ENCODE measurements at places on chromosomes 2 and 18.

- no peak for DNase-seq
Observed at GRCh38 chr2:169438466-169439072, 40.7 kb upstream of the BBS5 start.

- DNase-seq, result no peak
Observed at GRCh38 chr2:175207741-175208438, 26.4 kb upstream of the ATP5MC3 start.

DNA sequence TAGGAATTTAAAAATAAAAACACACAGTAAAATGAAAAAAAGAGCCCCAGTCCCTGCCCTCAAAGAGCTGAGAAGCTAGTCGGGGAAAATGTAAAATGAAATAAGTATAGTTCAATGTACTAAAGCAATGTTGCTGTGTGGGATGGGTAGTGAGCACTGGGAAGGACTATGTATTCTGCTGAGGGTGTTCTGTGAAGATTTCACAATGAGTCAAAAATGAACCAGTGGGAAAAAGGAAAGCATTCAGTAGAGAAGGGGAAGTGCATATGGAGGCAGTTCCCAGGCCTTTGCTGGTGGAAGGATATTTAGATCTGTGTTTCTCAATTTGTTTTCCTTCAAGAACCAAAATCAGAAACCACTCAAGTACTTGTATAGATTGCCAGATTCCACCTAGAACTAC is 1094.7 kb upstream of the KLHL29 start:
- no peak for DNase-seq

GRCh38 chr2:193446967-193447366 is 1252.2 kb upstream of the TMEFF2 start:
- no peak for DNase-seq

DNA sequence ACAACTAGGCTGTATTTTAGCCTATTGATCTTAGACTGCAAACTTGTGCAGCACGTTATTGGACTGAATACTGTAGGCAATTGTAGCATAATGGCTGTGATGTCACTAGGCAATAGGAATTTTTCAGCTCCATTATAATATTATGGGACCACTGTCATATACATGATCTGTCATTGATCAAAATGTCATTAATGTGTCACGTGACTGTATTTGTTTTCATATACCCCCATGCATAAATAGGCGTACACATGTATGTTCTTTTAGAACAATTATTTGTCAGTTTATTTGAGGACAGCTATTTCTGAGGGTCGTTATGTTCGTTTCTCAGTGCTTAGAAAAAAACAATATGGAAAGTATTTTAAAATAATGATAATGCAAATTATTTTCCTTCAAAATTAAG is 111.9 kb upstream of the CDH2 start:
- DNase-seq, result no peak

DNA sequence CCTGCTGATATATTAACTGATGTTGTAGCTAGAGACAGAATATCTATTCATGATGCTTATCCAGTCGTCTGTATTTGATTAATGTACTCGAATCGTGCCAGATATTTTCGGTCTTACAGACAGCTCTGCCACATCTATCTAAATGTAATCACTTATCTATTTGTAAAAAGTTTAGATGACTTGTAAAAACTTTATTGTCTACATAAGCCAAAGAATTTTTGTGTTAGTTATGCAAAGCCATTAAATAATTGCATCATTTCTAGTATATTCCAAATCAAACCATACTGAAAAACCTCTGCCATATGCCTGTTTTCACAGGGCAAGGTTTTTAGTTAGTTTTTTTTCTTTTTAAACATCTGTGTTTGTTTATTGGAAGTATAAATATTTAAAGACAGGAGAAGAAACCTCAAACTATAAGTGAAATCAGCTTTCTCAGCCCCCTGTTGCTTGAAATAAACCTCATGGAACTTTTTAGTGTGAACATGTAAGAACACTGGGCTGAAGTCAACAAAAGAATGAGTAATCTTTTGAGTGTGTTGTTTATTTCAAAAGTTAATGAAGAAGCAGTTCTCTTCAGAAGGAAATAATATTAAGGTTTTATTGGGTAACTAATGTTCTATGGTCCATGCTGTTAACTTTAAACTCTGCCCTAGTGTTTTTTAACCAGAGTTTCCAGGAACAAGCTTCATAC is 657.6 kb upstream of the SYT4 start:
- DNase-seq, result no peak

- DNase-seq, result no peak
Observed at GRCh38 chr2:118784860-118785259, 62.6 kb downstream of the EN1 start.

GRCh38 chr2:109532728-109533076 is 81.1 kb downstream of the SEPTIN10 start:
- no peak for DNase-seq

- no peak for DNase-seq
Observed at GRCh38 chr2:168314236-168314635, 66.8 kb upstream of the STK39 start.

DNA sequence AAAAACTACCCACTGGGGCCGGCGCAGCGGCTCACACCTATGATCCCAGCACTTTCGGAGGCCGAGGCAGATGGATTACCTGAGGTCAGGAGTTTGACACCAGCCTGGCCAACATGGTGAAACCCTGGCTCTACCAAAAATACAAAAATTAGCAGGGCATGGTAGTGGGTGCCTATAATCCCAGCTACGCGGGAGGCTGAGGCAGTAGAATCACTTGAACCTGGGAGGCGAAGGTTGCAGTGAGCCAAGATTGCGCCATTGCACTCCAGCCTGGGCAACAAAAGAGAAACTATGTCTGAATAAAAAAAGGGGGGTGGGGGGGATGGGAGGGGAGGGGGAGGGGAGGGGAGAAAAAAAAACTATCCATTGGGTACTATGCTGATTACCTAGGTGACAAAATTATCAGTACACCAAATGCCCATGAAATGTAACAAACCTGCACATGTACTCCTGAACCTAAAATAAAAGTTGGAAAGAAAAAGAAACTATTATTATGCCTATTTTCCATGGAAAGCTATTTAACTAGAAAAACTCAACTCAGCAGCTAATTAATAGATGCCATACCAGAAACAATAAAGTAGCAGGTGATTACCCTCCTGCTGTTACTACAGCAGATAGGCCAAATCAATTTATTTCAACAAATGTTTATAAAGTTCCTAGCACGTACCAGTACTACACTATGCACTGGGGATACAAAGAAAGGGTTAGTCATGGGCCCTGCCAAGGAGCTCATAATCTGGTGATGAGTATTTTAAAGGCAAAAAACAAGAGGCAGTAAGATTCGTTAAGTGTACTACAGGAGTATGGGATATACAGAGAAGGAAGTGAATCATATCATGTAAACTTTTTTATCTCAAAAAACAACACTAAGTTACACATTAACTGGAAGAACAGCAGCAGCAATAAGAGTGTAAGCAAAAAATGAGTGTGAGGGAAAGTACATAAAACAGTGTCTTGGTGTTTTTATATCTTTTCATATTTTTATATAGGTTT is 112.8 kb upstream of the SLC39A10 start:
- DNase-seq, result no peak

DNA sequence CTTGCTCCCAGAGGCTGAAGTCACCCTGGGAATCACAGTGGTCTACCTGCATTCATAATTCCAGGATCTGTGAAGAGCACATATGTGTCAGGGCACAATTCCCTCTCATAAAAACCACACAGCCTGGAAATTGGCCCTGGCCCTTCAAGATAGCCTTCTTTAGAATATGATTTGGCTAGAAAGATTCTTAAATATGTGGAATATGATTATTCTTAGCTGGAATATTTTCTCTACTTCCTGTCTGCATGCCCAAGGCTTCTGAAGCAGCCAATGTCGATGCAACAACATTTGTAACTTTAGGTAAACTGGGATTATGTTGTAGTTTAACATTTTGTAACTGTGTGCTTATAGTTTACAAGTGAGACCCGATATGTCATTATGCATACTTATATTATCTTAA is 24.2 kb downstream of the ICOS start:
- no peak for DNase-seq

DNA sequence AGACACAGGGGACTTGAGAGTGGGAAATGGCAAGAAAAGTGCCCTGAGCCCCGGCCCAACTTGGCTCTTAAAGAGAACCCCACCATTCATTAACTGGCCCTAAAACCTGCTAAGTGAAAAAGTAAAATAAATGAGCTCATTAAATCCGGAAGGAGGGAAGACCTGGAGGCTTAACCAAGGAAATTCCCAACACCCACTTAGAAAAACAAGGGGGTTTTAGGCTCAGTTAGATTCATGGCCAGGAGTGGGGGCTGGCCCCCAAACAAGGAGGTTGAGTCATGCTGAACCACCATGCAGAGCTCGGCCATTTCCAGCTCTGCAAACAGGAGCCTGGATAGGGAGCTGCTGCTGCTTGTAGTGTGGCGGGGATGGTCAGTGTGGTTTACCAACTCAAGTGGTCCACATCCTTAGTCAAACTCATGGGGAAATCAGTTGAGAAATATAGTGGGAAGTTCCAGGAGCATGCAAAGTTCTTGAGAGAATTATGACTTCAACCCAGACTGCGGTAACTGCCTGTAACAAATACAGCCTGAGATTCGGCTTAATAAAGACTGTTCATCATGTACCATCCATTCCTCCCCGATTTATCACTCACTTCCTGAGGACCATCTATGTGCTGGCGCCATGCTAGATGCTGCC is 39.7 kb upstream of the MRPL19 start:
- no peak for DNase-seq

GRCh38 chr2:6945087-6945813 is 28.0 kb downstream of the RNF144A start:
- DNase-seq, result no peak

GRCh38 chr2:26735097-26735496 is 29.0 kb upstream of the SLC35F6 start:
- DNase-seq, result no peak

- DNase-seq, result no peak
Observed at GRCh38 chr2:235851828-235852525, 316.2 kb downstream of the GBX2 start.

- no peak for DNase-seq
Observed at GRCh38 chr2:99338029-99338585, 918 bp downstream of the EIF5B start.

DNA sequence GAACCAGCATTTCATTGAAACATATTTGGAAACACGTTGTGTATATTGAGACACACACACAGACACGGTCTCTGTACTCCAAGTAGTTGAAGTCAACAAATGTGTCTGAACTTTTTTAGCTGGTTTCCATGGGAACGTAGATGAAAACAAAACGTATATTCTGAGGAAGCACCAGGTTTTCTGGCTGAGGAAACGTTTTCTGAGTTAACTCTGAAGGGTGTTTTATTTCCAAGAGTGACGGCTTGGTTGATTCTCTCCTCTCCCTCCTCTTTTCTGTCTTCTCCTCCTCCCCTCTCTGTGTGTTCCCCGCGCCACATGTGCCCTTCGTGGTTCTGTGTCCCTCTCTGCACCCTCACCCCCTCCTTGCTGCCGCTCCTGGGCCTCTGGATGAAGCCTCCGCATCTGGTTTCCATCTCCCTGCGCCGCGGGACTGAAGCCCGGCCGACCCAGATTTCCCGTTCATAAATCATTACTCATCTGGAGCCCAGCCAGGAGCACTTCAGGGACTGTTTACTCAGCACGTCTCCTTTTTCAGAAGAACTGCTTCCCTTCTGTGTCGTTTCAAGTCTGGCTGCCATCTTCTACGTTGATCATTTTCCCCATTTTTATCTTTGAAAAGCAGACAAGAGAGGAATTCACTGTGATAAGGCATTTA is 122.7 kb downstream of the COL6A3 start:
- DNase-seq, result no peak

- no peak for DNase-seq
Observed at GRCh38 chr2:26720322-26721114, 28.0 kb downstream of the KCNK3 start.

DNA sequence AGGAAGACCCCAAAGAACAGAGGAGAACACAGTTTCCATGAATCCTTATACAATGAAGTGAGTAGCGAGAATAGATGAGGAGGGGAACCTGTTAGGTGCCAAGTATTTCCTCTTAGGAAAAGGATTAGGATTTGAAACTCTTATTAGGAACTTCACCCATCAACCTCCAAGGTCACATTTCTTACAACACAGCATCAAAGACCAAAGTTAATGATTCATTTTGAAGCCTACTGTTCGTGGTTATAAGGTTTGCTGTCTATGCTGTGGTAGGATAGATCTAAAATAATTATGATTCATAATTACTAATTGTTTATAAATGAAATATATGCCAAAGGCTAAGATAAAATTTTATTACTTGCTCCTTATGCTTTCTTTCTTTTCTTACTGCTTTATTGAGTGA is 6.1 kb downstream of the CFAP221 start:
- DNase-seq, result no peak

GRCh38 chr2:65316072-65316471 is 88.4 kb downstream of the ACTR2 start:
- DNase-seq, result no peak

GRCh38 chr2:101830146-101830545 is 132.6 kb downstream of the MAP4K4 start:
- no peak for DNase-seq

- no peak for DNase-seq
Observed at GRCh38 chr18:31093880-31094279, 8.3 kb downstream of the DSC2 start.

DNA sequence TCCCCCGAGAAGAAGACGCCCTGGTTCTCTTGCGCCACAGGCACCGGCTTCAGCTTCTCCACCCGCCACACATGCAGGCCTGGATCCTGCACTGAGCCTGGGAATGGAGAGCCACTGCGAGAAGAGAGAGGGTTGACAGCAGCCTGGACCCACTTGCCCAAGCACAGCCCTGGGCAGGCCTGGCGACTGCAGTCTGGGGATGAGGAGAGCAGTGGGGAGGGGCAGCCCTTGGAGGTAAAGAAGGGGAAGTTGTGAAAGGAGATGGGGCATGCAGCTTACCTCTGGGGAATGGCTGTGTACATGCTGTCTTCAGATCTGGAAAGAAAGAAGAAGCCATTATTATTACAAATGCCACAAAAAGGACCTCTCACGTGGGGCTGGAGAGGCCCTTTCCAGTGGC is 8.3 kb downstream of the CAPG start:
- DNase-seq, result no peak

- DNase-seq, result no peak
Observed at GRCh38 chr2:147342329-147342728, 502.5 kb upstream of the ACVR2A start.

GRCh38 chr2:105712166-105712915 is 32.4 kb upstream of the NCK2 start:
- no peak for DNase-seq

GRCh38 chr2:30883822-30884221 is 76.6 kb upstream of the CAPN13 start:
- DNase-seq, result no peak

GRCh38 chr2:165635532-165635931 is 158.5 kb downstream of the GALNT3 start:
- no peak for DNase-seq

DNA sequence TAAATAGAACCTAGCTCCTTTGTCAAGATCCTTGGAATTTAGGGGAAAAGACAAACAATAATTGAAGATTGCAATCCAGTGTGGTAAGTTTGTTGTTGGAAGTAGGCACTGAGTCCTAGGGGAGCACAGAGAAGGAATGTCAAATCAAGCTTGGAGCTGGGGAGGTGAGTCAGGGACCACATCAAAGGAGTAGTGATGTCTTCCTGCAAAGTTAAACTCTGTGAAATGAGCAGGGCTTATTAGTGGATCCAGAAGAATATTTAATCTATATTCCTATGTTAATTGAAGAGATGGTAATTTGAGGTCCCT is 41.7 kb upstream of the NABP1 start:
- no peak for DNase-seq
